H1 (cell line): ENCODE measurements at places on chromosomes 1 and 21.

DNA sequence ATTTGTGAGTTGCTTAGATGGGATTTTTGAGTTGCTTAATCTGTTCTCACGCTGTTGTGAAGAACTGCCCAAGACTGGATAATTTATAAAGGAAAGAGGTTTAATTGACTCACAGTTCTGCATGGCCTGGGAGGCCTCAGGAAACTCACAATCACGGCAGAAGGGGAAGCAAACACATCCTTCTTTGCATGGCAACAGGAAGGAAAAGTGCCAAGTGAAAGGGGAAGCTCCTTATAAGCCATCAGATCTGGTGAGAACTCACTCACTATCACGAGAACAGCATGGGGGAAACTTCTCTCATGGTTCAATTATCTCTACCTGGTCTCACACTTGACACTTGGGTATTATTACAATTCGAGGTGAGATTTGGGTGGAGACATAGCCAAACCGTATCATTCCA, 10.3 kb downstream of the CLIC6 start:
- H3K4me3 ChIP-seq = no peak overlapping the region
- no peak for DNase-seq
- no peaks in the 10 kb centered on the region for H3K36me3 ChIP-seq
- no peak overlapping the region for H3K27ac ChIP-seq
- no peaks in the 10 kb centered on the region for H3K4me1 ChIP-seq

GRCh38 chr1:18299441-18300338, 181.0 kb upstream of the KLHDC7A start:
- peak overlapping the region; percentile 18; the same call in 1 of the 2 replicates for H3K27ac ChIP-seq
- H3K36me3 ChIP-seq = no peaks in the 10 kb centered on the region
- H3K4me3 ChIP-seq = no peak overlapping the region
- no peaks in the 10 kb centered on the region for H3K27me3 ChIP-seq

DNA sequence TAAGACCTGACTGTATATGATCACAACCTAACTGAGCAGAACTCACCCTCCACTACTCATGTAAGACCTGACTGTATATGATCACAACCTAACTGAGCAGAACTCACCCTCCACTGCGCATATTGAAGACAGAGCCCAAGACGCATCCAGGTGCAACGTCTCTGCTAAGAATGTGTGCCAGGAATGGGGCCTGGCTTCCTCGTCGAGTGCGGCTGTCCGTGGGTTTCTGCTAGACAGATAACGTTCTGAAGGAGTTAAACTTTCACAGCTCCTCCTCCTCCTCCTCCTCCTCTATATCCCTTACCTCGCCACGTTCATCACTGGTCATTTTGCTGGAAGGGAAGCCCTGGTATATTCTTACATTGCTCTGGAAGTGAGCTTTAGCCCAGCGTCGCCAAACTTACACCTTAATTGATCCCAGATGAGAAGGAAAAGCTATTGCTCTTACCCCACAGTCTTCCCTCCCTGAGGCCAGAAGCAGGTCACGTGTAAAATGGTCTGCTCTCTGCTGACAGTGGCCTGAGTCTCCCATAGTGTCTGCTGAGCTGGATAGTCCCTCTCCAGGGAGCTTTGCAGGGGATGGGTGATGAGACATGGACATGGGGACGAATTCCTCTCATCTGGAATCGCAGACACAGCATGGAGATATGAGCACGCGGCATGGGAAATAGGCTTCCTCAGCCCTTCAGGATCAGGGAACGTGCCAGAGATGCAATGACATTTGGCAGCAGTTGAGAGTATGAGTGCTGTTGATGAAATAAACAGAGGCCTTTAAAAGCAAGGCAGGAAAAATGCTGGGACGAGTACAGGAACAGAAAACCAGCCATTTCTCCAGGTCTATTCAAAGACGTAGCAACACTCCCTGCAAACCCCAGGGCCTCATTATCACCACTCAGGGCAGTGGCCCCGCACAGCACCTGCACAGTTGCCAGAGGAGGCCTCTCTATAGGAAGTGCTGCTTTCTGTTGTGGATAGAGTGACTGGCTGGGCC, 528.1 kb downstream of the KIF26B start:
- H3K4me3 ChIP-seq = no peak overlapping the region
- no peak overlapping the region for H3K27ac ChIP-seq
- H3K27me3 ChIP-seq = peaks cover 12% of the 10 kb centered on the region
- no peaks in the 10 kb centered on the region for H3K4me1 ChIP-seq
- no peak for DNase-seq

GRCh38 chr1:60913039-60913438, 169.3 kb upstream of the NFIA start:
- H3K4me1 ChIP-seq = peaks cover 3% of the 10 kb centered on the region
- DNase-seq = no peak
- no peaks in the 10 kb centered on the region for H3K27me3 ChIP-seq
- no peak overlapping the region for H3K4me3 ChIP-seq

DNA sequence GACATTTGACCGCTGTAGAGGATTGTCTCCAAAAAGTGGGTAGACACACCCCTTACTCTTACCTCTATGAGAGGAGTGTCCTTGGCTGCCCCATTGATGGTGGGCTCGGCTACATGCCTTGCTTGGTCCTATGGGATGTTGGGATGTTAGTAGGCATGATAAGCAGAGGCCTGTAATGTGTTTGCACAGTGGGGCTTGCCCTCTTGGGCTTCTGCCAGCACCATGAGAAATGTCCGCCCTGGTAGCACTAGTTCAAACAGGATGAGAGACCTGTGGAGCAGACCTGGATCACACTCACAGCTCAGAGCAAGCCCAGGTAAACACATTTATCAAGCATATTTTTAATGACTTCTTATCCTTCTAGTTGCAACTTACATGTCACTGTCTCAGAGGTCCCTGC, 54.2 kb downstream of the SH3GLB1 start:
- no peaks in the 10 kb centered on the region for H3K27me3 ChIP-seq
- H3K27ac ChIP-seq = no peak overlapping the region
- H3K4me3 ChIP-seq = no peak overlapping the region
- no peak for DNase-seq

DNA sequence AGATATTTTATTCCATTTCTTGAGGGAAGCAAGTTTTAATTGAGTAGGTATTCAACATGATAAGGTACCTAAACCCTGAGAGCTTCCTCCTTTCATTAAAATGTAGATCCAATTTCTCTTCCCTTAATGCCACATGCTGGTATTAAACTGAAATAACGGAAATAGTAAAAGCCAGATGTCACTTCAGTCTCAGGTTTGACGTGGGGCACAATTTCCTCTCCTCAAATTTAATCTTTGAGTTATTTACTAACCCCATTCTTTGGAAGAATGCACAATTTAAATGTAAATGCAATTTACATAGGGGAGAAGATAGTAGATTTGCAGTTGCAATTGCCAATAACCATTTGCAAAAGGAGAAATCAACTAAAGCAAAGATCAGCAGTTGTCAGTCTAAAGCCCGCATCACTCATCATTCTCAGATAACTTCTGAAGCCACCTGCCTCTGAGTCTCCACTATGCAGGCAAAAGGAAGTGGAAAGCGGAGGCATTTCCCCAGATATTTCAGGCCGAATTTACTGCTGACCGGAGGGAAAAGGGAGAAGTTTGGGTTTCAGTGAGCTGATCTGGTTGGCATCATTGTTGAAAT, 2.1 kb upstream of the LEMD1 start:
- H3K4me1 ChIP-seq = peaks cover 7% of the 10 kb centered on the region
- DNase-seq = no peak
- no peaks in the 10 kb centered on the region for H3K27me3 ChIP-seq
- no peak overlapping the region for H3K4me3 ChIP-seq

- no peaks in the 10 kb centered on the region for H3K4me1 ChIP-seq
- H3K4me3 ChIP-seq = no peak overlapping the region
- no peak for DNase-seq
- no peak overlapping the region for H3K27ac ChIP-seq
- no peaks in the 10 kb centered on the region for H3K36me3 ChIP-seq
- peaks cover 1% of the 10 kb centered on the region for H3K27me3 ChIP-seq
Measured at GRCh38 chr1:115744646-115745275, 23.8 kb downstream of the CASQ2 start.

GRCh38 chr1:10474613-10475507, at the start of gene PEX14:
TSS of gene PEX14 (plus strand) at chr1:10474950. CDS start at chr1:10474967, 17 bp downstream.
- no peaks in the 10 kb centered on the region for H3K36me3 ChIP-seq
- H3K4me1 ChIP-seq = no peaks in the 10 kb centered on the region; the same call in 1 of the 2 replicates
- peak within 1 kb of the TSS; percentile 44; the same call in 1 of the 2 replicates for H3K27ac ChIP-seq
- H3K27me3 ChIP-seq = no peaks in the 10 kb centered on the region
- DNase-seq = peak; percentile 76
- peak within 1 kb of the TSS; percentile 98 for H3K4me3 ChIP-seq

GRCh38 chr1:172398193-172398592, 22.3 kb upstream of the C1orf105 start:
- DNase-seq = no peak
- H3K4me3 ChIP-seq = no peak overlapping the region
- H3K4me1 ChIP-seq = peaks cover 4% of the 10 kb centered on the region
- no peak overlapping the region for H3K27ac ChIP-seq

DNA sequence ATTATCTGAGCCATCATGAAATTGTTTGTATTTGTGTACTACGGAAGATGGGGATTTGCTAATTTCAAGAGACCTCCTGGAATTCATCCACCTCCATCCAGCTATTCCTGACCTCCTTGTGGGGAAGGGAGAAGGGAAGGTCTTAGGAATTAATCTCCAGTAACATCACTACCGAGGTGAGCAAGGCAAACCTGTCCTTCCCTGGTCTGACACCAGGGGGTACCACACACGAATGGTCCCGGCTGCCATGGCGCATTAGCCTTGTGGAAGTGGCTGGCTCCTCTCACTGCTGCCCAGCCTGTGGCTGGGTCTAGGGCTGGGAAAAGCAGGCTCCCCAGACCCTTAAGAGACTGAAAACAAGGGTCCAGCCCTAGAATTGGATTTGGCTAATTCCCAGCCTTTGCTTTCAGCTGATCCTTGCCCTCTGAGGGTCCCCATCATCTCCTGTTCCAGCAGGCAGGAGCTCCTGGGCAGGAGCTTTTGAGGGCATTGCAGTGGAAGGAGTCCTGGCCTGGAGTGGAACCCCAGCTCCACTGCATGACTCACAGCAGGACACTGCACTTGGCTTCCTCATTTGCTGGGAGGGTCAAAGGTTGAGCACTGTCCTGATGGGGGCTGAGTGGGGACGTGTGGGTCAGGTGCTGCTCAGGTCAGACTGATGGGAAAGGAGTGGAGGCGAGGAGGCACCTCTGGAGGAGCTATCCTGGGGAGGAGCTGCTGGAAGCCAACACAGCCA, 34.8 kb downstream of the RIMS3 start:
- no peak for DNase-seq
- H3K4me1 ChIP-seq = no peaks in the 10 kb centered on the region
- H3K36me3 ChIP-seq = no peaks in the 10 kb centered on the region
- no peak overlapping the region for H3K4me3 ChIP-seq
- no peaks in the 10 kb centered on the region for H3K27me3 ChIP-seq
- H3K27ac ChIP-seq = no peak overlapping the region

DNA sequence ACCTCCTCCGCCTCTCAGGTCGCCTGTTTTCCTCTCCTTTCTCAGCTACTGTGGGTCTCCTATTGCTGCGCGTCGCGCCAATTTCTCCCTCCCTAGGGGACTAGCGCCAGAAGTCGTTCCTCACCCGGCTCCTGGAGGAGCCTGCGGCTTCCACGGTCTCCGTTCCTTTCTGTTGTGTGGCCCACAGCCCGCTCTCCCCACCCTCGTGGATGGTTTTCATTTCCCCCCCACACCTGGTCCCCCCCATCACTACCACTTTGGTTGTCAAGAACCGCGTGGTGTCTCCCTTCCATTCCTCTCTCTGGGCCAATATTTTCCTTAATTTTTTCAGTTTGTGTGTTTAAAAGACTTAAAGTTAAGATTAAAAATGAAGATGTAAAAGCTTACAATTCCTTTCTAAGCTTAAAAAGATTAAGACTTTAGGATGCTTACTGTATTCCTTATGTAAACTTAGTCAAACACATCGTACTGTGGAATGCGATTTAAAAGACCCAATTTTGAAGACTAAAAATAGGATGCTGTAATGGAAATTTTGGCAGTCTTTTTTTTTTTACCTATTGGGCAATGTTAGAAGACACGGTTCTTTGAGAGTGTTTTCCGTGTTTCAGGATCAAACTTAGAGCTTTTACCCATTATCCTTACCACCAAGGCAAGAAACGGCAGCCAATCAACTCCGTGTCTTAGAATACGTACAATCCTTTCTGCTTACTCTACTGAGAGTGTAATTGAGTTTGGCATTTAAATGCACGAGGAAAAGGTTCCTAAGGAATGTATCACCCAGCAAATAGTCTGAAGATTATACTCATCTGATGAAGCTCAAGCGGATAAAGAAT, 773 bp downstream of the CNST start:
- peak overlapping the region; percentile 95 for H3K4me3 ChIP-seq
- peaks cover 5% of the 10 kb centered on the region for H3K4me1 ChIP-seq
- no peaks in the 10 kb centered on the region for H3K36me3 ChIP-seq
- H3K27ac ChIP-seq = peak overlapping the region; percentile 57
- DNase-seq = no peak
- H3K27me3 ChIP-seq = no peaks in the 10 kb centered on the region

- no peak for DNase-seq
- no peaks in the 10 kb centered on the region for H3K27me3 ChIP-seq
- no peaks in the 10 kb centered on the region for H3K36me3 ChIP-seq
- no peak overlapping the region for H3K4me3 ChIP-seq
- H3K4me1 ChIP-seq = no peaks in the 10 kb centered on the region
Measured at GRCh38 chr1:241596633-241597032, 43.5 kb downstream of the CHML start.

DNA sequence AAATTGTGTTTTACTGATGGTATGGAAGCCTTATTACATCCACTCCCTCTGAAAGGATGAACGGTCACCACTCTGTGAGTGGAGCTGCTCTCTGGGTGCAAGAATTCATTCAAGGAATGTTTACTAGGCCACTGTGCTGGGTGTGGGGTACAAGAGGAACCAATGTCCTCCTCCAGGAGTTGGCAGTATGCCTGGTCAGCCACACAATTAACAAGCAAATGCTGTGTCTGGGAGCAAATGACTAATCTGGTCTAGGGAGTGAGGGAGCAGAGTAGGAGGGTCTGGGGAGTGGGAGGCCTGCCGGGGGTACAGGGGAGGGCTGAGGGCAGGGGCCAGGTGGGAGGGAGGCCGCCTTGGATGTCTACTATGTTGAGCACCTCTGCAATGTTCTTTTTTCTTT, 27.2 kb upstream of the TDRD10 start:
- DNase-seq = no peak
- H3K4me3 ChIP-seq = no peak overlapping the region
- H3K36me3 ChIP-seq = no peaks in the 10 kb centered on the region
- no peaks in the 10 kb centered on the region for H3K27me3 ChIP-seq
- H3K27ac ChIP-seq = no peak overlapping the region

- H3K27me3 ChIP-seq = no peaks in the 10 kb centered on the region
- H3K27ac ChIP-seq = no peak overlapping the region
- no peak for DNase-seq
- no peaks in the 10 kb centered on the region for H3K36me3 ChIP-seq
Measured at GRCh38 chr1:215001419-215002021, 81.0 kb upstream of the KCNK2 start.

GRCh38 chr1:112429749-112430148, 33.7 kb downstream of the CTTNBP2NL start:
- H3K4me3 ChIP-seq = no peak overlapping the region
- no peaks in the 10 kb centered on the region for H3K4me1 ChIP-seq
- H3K36me3 ChIP-seq = no peaks in the 10 kb centered on the region

DNA sequence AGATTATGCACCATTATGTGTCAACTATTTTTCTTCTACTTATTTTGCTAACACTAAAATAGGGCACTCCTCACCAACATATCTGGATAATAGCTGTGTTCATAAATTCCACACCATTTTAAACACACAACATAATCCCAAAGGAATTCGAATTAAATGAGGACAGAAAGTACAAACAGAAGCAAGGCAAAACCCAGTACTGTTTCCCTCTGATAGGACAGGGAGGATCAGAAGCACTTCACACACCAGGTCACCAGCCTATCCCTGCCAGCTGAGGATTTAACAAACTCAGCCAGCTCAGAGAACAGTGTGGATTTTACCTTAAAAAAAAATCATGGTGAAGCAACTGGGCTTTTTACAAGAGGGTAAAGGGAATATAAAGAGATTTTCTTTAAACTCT, 20.0 kb downstream of the CRYZ start:
- H3K27me3 ChIP-seq = no peaks in the 10 kb centered on the region
- H3K4me3 ChIP-seq = no peak overlapping the region
- DNase-seq = no peak
- no peak overlapping the region for H3K27ac ChIP-seq
- H3K4me1 ChIP-seq = no peaks in the 10 kb centered on the region
